Activated T-cell treated with anti-CD3 and anti-CD28 coated beads, Interleukin-2, amount 50 U/mL, for 72 hours (primary cell): ENCODE measurements at places on chromosomes 5 and 9. TPM values are rescaled to one million over a fixed set of nuclear protein-coding genes. Genes with fewer than 3 reads are reported as not detected.

GRCh38 chr5:26237489-26237888 lies 800.9 kb downstream of the CDH9 start:
- H3K4me3 ChIP-seq, result no peak overlapping the region
- no peaks in the 10 kb centered on the region for H3K4me1 ChIP-seq
- no peak overlapping the region for H3K27ac ChIP-seq
- peaks cover 2% of the 10 kb centered on the region for H3K36me3 ChIP-seq
- no peaks in the 10 kb centered on the region for H3K27me3 ChIP-seq

- no peak for DNase-seq
- peaks cover 54% of the 10 kb centered on the region for H3K4me1 ChIP-seq
- H3K27me3 ChIP-seq, result no peaks in the 10 kb centered on the region
- H3K4me3 ChIP-seq, result no peak overlapping the region
These were observed 220.2 kb downstream of the AUH start for GRCh38 chr9:91141407-91141965.

DNA sequence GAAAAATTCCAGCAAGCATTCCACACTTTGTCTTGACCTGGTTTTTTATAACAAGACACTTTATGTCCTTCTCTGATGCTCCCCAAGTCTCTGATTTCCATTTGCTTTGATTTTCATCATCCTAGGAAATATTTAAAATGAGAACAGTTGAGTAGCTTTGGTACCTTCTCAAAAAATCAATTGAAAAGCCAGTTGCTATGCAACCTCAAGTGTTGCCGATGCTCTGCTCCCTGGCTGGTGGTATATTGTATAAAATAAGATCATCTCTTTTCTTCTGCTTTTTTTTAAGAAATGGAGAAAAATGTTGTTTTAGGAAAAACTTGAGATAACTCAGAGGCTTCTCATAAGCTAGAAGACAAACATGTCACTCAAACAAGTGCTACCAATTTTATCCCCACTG lies 109.7 kb downstream of the ZNF354C start:
- H3K4me3 ChIP-seq, result no peak overlapping the region
- no peak for DNase-seq
- peak overlapping the region; percentile 71 for H3K27ac ChIP-seq
- H3K36me3 ChIP-seq, result no peaks in the 10 kb centered on the region
- peaks cover 6% of the 10 kb centered on the region for H3K27me3 ChIP-seq
- peaks cover 7% of the 10 kb centered on the region for H3K4me1 ChIP-seq

- peaks cover 5% of the 10 kb centered on the region for H3K4me1 ChIP-seq
- peaks cover 26% of the 10 kb centered on the region for H3K27me3 ChIP-seq
- peaks cover 10% of the 10 kb centered on the region for H3K36me3 ChIP-seq
- DNase-seq, result peak; percentile 23
These were observed at the start of gene ZNF883 for GRCh38 chr9:113011911-113012381. Gene ZNF883, minus strand, starts transcription at chr9:113012192.

The PFN3 gene
- not detected for total RNA-seq

DNA sequence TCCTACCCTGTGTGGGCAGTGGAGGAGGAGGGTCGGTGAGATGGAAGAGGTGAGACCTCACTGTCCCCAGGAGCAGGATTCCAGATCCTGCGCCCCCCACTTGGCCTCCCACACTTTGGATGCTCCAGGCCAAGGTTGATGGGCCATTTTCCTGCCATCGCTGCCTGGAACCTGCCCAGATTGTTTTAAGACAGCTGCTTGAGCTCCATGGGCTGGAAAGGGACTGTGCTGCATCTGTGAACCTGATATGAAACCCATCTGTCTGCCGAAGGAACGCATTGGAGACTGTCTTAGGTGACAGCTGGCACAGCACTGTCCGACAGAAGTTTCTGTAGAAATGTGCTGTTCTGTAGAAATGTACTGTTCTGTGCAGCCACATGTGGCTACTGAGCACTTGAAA lies 72.7 kb upstream of the SLC25A48 start:
- H3K4me1 ChIP-seq, result no peaks in the 10 kb centered on the region
- no peak overlapping the region for H3K4me3 ChIP-seq
- no peaks in the 10 kb centered on the region for H3K36me3 ChIP-seq
- no peaks in the 10 kb centered on the region for H3K27me3 ChIP-seq
- DNase-seq, result no peak

- H3K4me3 ChIP-seq, result no peak overlapping the region
- H3K27ac ChIP-seq, result peak overlapping the region; percentile 40
- no peak for DNase-seq
- no peaks in the 10 kb centered on the region for H3K4me1 ChIP-seq
- H3K36me3 ChIP-seq, result peaks cover 13% of the 10 kb centered on the region
These were observed 12.6 kb downstream of the TRIM23 start for GRCh38 chr5:65611524-65611923.

The RMI1 gene
- 22.4 TPM for total RNA-seq

The EIF4E1B gene
- total RNA-seq, result not detected

- no peak overlapping the region for H3K4me3 ChIP-seq
- no peak for DNase-seq
- no peaks in the 10 kb centered on the region for H3K27me3 ChIP-seq
- H3K36me3 ChIP-seq, result no peaks in the 10 kb centered on the region
- peaks cover 6% of the 10 kb centered on the region for H3K4me1 ChIP-seq
- H3K27ac ChIP-seq, result peak overlapping the region; percentile 43
These were observed 96.6 kb downstream of the DAB2IP start for GRCh38 chr9:121748074-121748473.

The FOXD4L3 gene
- total RNA-seq, result not detected

The C1QTNF2 gene
- not detected for total RNA-seq

The CDH10 gene
- total RNA-seq, result not detected

DNA sequence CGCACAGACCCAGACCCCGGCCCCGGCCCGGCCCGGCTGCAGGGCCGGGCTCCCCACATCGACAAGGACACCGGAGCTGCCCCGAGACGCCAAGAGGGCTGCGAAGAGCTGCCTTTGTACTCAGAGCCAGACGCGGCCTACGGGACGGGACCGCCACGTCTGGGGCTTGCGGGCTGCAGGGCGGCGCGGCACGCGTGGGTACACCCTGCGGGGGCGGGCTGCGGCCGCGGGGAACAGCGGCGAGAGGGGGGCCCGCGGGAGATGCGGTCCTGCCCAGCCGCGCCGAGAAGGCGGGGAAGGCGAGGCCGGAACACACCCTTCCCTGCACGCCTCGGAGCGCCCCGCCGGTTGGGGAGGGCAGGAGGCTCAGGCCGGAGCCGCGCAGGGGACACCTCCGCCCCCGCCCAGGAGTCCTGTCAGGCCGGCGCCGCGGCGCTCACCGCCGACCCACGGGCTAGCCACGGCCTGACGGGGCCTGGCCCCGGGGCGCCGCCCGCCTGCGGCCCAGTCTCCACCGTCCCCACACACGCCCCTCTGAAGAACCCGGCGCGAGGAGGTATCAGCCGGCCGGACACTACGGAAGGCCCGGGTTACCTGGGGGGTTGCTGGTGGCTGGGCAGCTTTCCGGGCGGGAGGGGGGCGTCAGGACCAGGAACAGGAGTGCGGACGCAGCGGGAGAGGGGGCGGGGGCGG lies 478 bp downstream of the RAB14 start:
- peak overlapping the region; percentile 96 for H3K4me3 ChIP-seq
- DNase-seq, result peak; percentile 63
- no peaks in the 10 kb centered on the region for H3K27me3 ChIP-seq
- H3K4me1 ChIP-seq, result peaks cover 52% of the 10 kb centered on the region

DNA sequence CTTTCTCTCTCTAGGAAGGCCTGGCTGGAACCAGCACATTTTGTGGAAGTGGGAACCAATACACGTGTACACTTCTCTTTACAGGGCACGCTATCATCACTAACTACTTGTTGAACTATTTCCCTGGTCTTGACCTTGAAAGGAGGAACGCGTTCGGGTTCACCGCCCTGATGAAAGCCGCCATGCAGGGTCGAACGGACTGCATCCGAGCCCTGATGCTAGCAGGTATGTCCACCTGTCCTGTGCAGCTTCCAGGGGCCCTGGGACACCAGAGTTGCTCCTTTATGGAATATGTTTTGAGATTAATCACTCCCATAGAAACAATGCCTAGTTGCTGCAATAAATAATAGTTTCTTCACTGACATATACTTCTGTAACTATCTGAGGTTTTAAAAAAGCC lies 74.1 kb downstream of the ANKRD33B start:
- no peak overlapping the region for H3K4me3 ChIP-seq
- no peak for DNase-seq
- H3K4me1 ChIP-seq, result peaks cover 40% of the 10 kb centered on the region
- H3K36me3 ChIP-seq, result no peaks in the 10 kb centered on the region
- no peaks in the 10 kb centered on the region for H3K27me3 ChIP-seq

DNA sequence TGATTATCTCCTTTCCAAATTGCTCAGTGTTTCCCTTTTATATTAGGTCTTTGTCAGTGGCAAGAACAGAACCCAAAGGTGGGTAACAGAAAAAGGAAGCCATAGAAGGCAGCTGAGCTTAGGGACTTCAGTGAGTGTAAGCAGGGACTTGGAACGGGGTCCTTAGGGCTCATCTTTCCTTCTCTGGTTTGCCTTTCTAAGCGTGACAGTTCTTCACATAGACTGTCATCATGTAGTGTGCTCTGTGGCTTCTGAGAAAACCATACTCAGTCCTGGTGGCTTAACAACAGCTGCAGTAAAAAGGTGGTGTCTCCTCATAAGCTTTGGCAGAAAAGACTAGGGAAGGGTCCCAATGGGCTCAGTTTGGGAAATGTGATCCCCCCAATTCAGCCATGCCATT lies 108.8 kb downstream of the SLC12A2 start:
- H3K4me1 ChIP-seq, result peaks cover 19% of the 10 kb centered on the region
- no peak overlapping the region for H3K4me3 ChIP-seq
- no peaks in the 10 kb centered on the region for H3K27me3 ChIP-seq
- no peak overlapping the region for H3K27ac ChIP-seq
- no peak for DNase-seq
